Endothelial cell of coronary artery (primary cell): ENCODE measurements at places on chromosomes 11 and 22. TPM values are rescaled to one million over a fixed set of nuclear protein-coding genes. Genes with fewer than 3 reads are reported as not detected.

Gene YPEL4
- total RNA-seq, result 0.18 and 0.28 TPM in 2 replicates

Gene OR2D2
- total RNA-seq, result 0.47 and 0.54 TPM in 2 replicates

Gene EI24
- total RNA-seq, result 110 and 136 TPM in 2 replicates

Gene OR51B5
- not detected in 2 replicates for total RNA-seq

Gene MRE11
- total RNA-seq, result 11.4 and 12.2 TPM in 2 replicates

Gene BBOX1
- total RNA-seq, result not detected in 2 replicates

Gene KCNJ5
- 0.09 TPM in 2 replicates for total RNA-seq

Gene FXYD2
- total RNA-seq, result 0.47 and 0.81 TPM in 2 replicates

Gene NLRP14
- 0.09 and 0.45 TPM in 2 replicates for total RNA-seq

Gene HORMAD2
- not detected in 2 replicates for total RNA-seq

Gene PGA5
- not detected in 2 replicates for total RNA-seq

Gene MIOX
- not detected in 2 replicates for total RNA-seq

Gene KCTD14
- 0.36 and 0.66 TPM in 2 replicates for total RNA-seq

Gene VPREB1
- not detected in 2 replicates for total RNA-seq

Gene ARHGAP32
- total RNA-seq, result 4.9 and 6.9 TPM in 2 replicates

Gene ACAT1
- total RNA-seq, result 80.6 and 114 TPM in 2 replicates

Gene DYNC2H1
- 8.5 and 10.0 TPM in 2 replicates for total RNA-seq

Gene PATE4
- not detected in 2 replicates for total RNA-seq

Gene RHBDD3
- total RNA-seq, result 14.5 and 14.7 TPM in 2 replicates

Gene CDC45
- 12.5 and 35.9 TPM in 2 replicates for total RNA-seq

Gene C11orf87
- under 0.01 TPM in 1 of 2 replicates, not detected in the other for total RNA-seq

Gene SLC25A18
- not detected in 2 replicates for total RNA-seq

Gene VPS37C
- 8.0 and 8.3 TPM in 2 replicates for total RNA-seq

Gene TSPAN18
- 16.3 and 21.2 TPM in 2 replicates for total RNA-seq

Gene P2RY6
- total RNA-seq, result 0.09 TPM in 1 of 2 replicates, not detected in the other

Gene APOBEC3A
- total RNA-seq, result not detected in 2 replicates

Gene SYT8
- 0.09 TPM in 1 of 2 replicates, not detected in the other for total RNA-seq
